Chondrocyte (in vitro differentiated cells): ENCODE measurements at places on chromosomes 3 and 15. TPM values are rescaled to one million over a fixed set of nuclear protein-coding genes. Genes with fewer than 3 reads are reported as not detected.

- H3K4me3 ChIP-seq, result no peak overlapping the region
- H3K27ac ChIP-seq, result no peak overlapping the region
- DNase-seq, result no peak
- no peaks in the 10 kb centered on the region for H3K36me3 ChIP-seq
These were observed 7.4 kb downstream of the ZFAND6 start for GRCh38 chr15:80066912-80067311.

DNA sequence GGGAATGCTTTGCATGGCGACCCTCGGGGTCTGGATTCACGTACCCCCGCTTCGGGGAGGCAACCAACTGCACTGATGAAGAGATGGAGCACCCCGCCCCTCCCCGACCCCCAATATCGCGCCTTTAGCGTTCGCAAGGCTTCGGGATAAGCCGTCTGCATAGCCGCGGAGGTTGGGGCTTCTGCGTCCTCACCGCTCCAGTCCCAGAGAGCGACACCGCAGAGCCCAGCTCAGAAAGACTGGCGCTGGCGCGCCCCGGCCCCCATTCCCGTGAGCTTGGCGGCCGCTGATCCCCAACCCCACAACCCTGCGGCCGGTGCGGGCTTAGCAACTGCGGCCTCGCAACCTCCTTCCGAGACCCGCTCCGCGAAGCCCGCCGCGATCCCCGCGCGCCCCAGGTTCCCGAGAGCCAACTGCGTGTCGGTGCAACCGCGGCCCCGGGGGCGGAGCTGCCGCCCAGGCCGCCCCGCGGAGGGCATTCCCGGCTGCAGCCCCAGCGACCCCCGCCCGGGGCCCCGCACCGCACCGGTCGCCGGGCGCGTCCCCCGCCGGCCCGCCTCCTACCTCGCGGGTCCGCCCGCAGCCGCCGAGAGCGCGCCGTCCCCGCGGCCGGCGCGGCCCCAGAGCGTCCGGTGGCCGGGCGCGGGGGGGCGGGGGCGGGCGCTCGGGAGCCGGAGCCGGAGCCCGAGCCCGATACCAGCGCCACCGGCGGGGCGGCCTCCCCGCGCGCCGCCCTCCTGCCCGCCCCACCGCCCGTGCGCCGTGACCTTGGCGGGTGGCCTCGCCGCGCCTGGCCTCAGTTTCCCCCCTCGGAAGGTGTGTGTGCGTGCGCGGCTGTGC, 79.5 kb downstream of the IQSEC1 start:
- H3K27ac ChIP-seq, result no peak overlapping the region
- peak overlapping the region; percentile 82 for H3K4me3 ChIP-seq
- no peak for DNase-seq
- H3K4me1 ChIP-seq, result peaks cover 27% of the 10 kb centered on the region

DNA sequence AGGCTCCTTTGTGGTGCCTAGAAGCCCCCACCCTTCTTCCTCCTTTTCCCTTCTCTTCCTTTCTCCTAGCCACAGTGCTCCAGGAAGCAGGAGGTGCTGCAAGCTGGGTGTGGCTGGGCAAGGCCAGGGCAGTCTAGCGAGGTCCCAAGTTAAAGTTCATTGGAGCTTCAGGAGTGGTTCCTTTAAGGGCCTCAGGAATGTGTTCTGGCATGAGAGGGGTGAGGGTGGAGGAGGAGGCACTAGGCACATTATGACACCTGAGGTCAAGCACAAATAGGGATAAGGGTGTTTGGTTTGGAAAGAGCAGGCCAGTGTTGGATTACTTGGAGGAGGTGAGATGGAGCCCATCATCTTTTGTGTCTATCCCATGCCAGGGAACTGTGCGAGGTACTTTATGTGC, 258.7 kb downstream of the TLE3 start:
- H3K4me3 ChIP-seq, result no peak overlapping the region
- H3K27me3 ChIP-seq, result peaks cover 17% of the 10 kb centered on the region
- H3K4me1 ChIP-seq, result peaks cover 11% of the 10 kb centered on the region
- no peak for DNase-seq

DNA sequence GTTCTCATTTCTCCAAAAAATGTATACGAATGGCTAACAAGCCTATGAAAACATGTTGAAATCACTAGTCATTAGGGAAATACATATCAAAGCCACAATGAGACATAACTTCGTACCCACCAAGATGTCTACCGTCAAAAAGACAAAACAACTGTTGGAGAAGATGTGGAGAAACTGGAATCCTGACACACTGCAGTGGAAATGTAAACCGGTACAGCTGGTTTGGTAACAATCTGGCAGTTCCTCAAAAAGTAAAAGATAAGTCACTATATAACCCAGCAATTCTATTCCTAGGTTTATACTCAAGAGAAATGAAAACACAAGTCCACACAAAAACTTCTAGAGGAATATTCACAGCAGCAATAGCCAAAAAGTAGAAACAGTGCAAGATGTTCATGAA, 7.0 kb downstream of the SCAPER start:
- peaks cover 2% of the 10 kb centered on the region for H3K4me1 ChIP-seq
- no peak overlapping the region for H3K27ac ChIP-seq

GRCh38 chr3:72338942-72339669, 509.1 kb downstream of the SHQ1 start:
- H3K36me3 ChIP-seq, result no peaks in the 10 kb centered on the region
- no peak for DNase-seq
- H3K27me3 ChIP-seq, result no peaks in the 10 kb centered on the region
- H3K4me1 ChIP-seq, result peaks cover 29% of the 10 kb centered on the region
- H3K4me3 ChIP-seq, result no peak overlapping the region
- H3K27ac ChIP-seq, result no peak overlapping the region

Gene SENP5
- total RNA-seq, result 34.8 to 37.5 TPM (median 36.2 TPM) in 3 replicates

Gene CHRNA3
- 0.29 TPM in 1 of 3 replicates, not detected in the others for total RNA-seq

DNA sequence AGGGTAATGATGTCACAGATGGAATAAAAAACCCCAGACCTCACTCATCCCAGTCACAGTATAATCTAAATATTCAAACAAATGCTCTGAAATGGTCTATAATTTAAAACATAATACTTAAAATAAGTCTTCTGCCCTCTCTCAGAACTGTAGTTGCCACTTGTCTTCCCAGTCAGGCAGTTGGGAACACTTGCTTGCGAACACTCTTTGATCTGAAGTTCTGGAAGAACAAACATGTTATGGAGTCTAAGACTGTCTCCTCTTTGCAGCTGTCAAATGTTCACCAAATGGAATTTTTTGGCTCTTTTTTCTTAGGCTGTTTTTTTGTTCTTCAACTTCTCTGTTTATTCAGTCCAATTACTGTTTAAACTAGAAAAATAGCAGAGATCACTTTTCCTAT, 711.1 kb upstream of the GOLIM4 start:
- peaks cover 46% of the 10 kb centered on the region for H3K4me1 ChIP-seq
- H3K36me3 ChIP-seq, result no peaks in the 10 kb centered on the region
- no peak for DNase-seq

Gene ROPN1
- not detected in 3 replicates for total RNA-seq

DNA sequence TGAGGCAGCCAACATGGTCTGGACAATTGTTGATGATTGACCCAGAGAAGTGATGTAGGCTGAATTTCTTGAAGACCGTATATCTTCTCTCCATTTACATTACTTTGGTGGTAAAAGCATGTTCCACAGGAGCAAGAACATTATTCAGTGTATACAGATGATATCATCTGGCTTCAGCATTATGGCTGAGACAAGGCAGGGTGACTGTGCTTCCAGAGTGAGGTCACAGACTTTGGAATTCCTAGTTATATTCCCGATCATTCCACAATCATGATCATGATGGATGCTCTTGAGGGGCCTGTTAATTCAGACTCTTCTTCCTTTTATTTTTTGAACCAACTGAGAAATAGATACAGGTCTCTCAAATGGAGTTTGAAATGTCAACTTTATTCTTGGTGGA, 19.0 kb downstream of the PLS1 start:
- H3K4me3 ChIP-seq, result no peak overlapping the region
- H3K27me3 ChIP-seq, result no peaks in the 10 kb centered on the region
- no peak overlapping the region for H3K27ac ChIP-seq
- H3K4me1 ChIP-seq, result peaks cover 8% of the 10 kb centered on the region
- no peaks in the 10 kb centered on the region for H3K36me3 ChIP-seq

- no peak for DNase-seq
- H3K27ac ChIP-seq, result no peak overlapping the region
- no peaks in the 10 kb centered on the region for H3K27me3 ChIP-seq
- H3K36me3 ChIP-seq, result peaks cover 8% of the 10 kb centered on the region
- H3K4me1 ChIP-seq, result peaks cover 11% of the 10 kb centered on the region
These were observed 34.0 kb downstream of the SENP7 start for GRCh38 chr3:101478980-101479379.

GRCh38 chr15:57866149-57866736, 159.7 kb downstream of the POLR2M start:
- no peak overlapping the region for H3K4me3 ChIP-seq
- no peak for DNase-seq
- peaks cover 10% of the 10 kb centered on the region for H3K27me3 ChIP-seq
- no peak overlapping the region for H3K27ac ChIP-seq
- H3K36me3 ChIP-seq, result no peaks in the 10 kb centered on the region

Gene ENTPD3
- 0.15 TPM in 1 of 3 replicates, not detected in the others for total RNA-seq

- no peak for DNase-seq
- peaks cover 29% of the 10 kb centered on the region for H3K27me3 ChIP-seq
- no peak overlapping the region for H3K4me3 ChIP-seq
- no peak overlapping the region for H3K27ac ChIP-seq
- H3K4me1 ChIP-seq, result no peaks in the 10 kb centered on the region
These were observed 151.9 kb upstream of the LINGO1 start for GRCh38 chr15:77784361-77785292.

DNA sequence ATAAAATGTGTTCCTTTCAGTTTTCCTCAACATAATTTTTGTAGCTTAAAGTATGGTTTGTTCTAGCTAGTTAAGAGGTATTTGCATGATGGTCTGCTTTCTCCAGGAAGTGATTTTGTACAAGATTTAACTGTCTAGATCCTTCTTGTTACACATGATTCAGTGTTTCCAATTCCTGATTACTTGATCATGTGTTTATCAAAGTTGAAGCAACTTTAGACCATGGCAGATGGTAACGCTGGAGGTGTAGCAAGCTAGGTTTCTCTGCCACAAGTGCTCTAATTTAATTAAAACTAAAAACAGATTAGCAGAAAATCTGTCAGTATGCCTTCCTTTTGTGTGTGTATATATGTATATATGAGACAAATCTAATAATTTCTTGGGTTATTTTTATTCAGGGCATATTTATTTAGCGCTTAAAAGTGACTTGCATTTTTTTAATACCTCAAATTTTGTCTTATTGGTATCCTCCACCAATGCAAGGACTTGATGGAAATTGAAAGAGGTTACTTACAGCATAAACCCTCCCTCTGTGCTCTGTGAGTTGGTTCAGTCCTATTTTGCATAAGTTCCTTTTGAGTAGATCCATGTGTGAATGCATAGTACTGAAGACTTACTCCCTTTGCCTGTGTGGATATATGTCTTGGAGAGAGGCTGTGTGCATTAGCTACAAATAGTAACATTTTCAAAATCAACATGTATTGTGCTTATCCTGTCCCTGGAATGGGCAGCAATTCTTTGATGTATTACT, 157.3 kb upstream of the CGNL1 start:
- H3K4me3 ChIP-seq, result peak overlapping the region; percentile 52
- no peak for DNase-seq
- H3K27ac ChIP-seq, result peak overlapping the region; percentile 88
- H3K36me3 ChIP-seq, result no peaks in the 10 kb centered on the region
- no peaks in the 10 kb centered on the region for H3K27me3 ChIP-seq
- peaks cover 93% of the 10 kb centered on the region for H3K4me1 ChIP-seq

GRCh38 chr3:136465296-136465695, 215.2 kb downstream of the PCCB start:
- no peaks in the 10 kb centered on the region for H3K27me3 ChIP-seq
- no peak overlapping the region for H3K4me3 ChIP-seq
- no peak overlapping the region for H3K27ac ChIP-seq
- no peak for DNase-seq

GRCh38 chr3:186746008-186746407, 28.8 kb downstream of the KNG1 start:
- H3K36me3 ChIP-seq, result no peaks in the 10 kb centered on the region
- H3K4me1 ChIP-seq, result peaks cover 9% of the 10 kb centered on the region
- no peaks in the 10 kb centered on the region for H3K27me3 ChIP-seq
- DNase-seq, result no peak
- H3K4me3 ChIP-seq, result peak overlapping the region; percentile 17

GRCh38 chr15:69154684-69155083, 5.8 kb upstream of the GLCE start:
- H3K36me3 ChIP-seq, result peaks cover 2% of the 10 kb centered on the region
- H3K27me3 ChIP-seq, result peaks cover 7% of the 10 kb centered on the region
- no peak overlapping the region for H3K4me3 ChIP-seq
- peak overlapping the region; percentile 34 for H3K27ac ChIP-seq
- H3K4me1 ChIP-seq, result peaks cover 19% of the 10 kb centered on the region
